NCI-H2081 treated with DMSO at 0.1 percent for 48 hours (cell line): ENCODE measurements at places on chromosomes 3 and 15.

GRCh38 chr3:53102601-53103147 is 27.6 kb downstream of the RFT1 start:
- no peak for DNase-seq

GRCh38 chr3:170641510-170642236 is 55.8 kb upstream of the SLC7A14 start:
- DNase-seq: no peak

- no peak for DNase-seq
Observed at GRCh38 chr3:159860269-159861116, 128.1 kb upstream of the IL12A start.

GRCh38 chr15:63380808-63381282 is 801 bp downstream of the CA12 start:
- DNase-seq: no peak
